ENCODE measurements at places on chromosomes 6 and 20.

DNA sequence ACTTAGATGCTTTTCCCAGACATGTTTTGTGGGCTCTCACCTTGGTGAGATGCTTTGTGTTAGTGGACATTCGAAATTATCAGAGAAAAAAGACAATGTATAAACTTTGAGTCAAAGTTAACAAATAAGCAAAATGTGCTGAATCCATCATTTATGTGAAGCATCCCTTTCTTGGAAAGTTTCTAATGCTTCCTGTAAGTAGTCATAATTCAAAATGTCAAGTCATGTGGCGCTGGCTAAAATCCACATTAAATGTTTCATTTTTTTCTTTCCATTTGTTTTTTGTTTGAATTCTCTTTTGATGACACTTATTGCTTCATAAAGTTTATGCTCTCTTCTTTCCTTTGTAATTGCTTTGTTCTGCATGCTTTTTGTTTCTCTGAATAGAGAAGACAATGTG is 107.2 kb upstream of the CENPW start:
- DNase-seq: no peak

DNA sequence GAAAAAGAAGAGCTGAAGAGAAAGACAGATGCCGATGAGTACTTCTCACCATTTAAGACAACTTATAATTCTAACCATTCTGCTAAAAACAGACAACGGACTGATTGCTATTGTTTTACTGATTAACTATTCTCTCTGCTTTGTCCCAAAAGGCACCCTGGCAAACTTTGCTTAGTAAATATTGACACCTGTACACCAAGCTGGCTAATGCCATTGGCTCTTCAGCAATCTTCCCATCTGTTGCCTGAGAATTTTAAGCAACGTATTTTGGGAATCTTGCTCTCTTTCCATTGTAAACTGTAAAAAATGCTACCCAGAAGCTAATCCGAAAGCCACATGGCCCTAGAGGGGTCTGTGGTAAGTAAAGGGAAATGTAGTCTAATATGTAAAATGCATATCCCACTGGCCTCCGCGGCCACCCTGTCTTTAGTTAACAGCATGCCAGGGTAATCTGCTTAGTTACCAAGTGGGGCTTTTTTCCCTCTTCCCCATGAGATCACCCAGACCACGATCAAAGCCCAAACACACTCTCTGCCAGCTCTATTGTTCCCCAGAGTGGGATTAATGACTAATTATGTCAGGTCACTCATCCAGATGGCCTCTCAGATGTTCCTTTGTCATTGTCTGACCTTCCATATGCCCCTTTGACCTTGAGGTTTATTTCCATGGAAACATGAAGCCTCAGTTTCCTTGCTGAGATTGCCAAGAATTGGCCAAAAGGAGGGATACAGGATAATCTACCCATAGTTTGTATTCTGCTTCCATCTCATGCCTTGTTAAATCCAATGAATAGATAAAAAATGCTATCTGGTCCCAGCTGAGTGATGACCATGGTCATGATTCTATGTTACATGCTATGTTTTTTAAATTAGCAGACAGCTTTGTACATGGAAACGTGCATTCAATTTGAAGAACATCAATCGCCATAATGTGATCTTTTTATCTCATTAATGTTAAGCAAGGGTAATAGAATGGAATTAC is 216.4 kb upstream of the MCHR2 start:
- DNase-seq: no peak

GRCh38 chr20:58480551-58481336 is 34.5 kb downstream of the APCDD1L start:
- DNase-seq: no peak

- DNase-seq: no peak
These were observed 77.1 kb downstream of the NINL start for GRCh38 chr20:25508083-25508770.

DNA sequence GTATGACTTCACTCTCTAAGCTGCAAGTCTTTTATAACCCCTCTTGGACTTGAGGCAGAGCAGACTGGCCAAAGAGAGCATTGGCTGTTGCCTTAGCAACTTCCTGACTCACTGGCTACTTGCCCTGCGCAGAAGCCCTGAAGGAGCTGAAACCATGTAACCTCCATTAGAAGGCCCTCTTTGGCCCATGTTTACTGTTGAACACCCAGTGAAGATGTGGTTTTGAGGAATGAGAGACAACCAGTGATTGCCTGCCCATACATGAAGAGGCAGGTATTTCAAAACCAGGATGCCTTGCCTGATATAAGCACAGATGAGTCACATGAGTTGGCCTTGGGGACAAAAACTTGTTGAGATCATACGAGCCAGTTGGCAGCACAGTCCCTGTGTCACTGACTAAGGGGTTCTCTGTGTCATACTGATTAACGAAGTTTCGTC is 182.5 kb downstream of the EDN1 start:
- DNase-seq: no peak

- no peak for DNase-seq
These were observed 205.9 kb downstream of the CLVS2 start for GRCh38 chr6:123201869-123202372.

- no peak for DNase-seq
These were observed 118.8 kb upstream of the ZNF217 start for GRCh38 chr20:53712212-53712977.
